Renal pelvis (tissue), 12 donors: ENCODE measurements at places on chromosomes 13 and 19. TPM values are rescaled to one million over a fixed set of nuclear protein-coding genes. Genes with fewer than 3 reads are reported as not detected.

Gene ACTMAP
- polyA plus RNA-seq = 19.7 TPM

Gene NANOS2
- polyA plus RNA-seq = not detected

Gene GPR12
- 0.03 TPM for polyA plus RNA-seq

Gene ZNF761
- 18.9 TPM for polyA plus RNA-seq

Gene MRPS31
- 52.2 TPM for polyA plus RNA-seq
